ENCODE measurements at places on chromosomes 5 and 9.

GRCh38 chr5:137167187-137167586, 331.9 kb downstream of the SPOCK1 start:
- no peak for DNase-seq

- DNase-seq, result no peak
Observed at GRCh38 chr9:75552941-75553340, 337.5 kb upstream of the PCSK5 start.

GRCh38 chr9:86721226-86721781, 226.0 kb downstream of the GAS1 start:
- no peak for DNase-seq

DNA sequence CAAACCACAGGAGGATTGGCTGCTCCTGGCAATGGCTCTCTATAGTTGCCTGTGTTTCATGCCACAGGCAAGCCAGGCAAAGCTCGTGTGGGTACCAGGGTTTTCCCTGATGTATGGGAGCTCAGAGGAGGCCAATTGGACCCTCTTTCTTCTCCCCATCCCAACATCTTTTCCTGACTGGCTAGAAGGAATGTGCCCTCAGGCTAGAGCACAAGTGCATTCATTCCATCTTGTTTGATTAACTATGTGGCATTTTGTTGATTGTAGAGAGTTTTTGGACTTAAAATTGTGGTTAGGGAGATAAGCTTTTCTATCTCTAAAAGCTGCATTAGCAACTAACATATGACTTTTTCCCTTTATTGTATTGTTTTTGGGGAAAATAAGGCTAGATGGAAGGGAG, 561.3 kb downstream of the PSAT1 start:
- no peak for DNase-seq

- no peak for DNase-seq
Observed at GRCh38 chr5:57456531-57457135, 26.0 kb downstream of the ACTBL2 start.

DNA sequence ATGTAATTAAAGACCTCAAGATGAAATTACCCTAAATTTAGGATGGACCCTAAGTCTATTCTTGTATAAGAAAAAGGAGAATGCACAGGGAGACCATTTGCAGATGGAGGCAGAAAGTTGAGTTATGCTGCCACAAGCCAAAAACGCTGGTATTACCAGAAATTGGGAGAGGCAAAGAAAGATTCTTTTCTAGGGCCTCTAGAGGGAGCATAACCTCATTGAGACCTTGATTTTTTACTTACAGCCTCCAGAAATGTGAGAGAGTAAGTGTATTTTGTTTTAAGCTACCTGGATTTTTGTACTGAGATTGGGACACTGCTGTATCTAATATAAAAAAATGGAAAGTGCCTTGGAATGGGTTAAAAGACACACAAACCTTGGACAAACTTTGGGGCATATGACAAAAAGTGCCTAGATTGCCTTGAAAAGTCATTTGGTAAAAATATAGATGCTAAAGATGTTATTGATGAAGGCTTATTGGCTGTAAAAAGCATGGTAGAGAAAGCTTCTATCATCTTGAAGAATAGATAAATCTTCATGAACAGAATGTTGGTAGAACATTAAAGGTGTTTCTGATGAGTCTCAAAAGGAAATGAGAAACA, 174.7 kb upstream of the PRDM9 start:
- no peak for DNase-seq

- DNase-seq, result no peak
Observed at GRCh38 chr9:71769175-71770161, 1.2 kb upstream of the CEMIP2 start.

DNA sequence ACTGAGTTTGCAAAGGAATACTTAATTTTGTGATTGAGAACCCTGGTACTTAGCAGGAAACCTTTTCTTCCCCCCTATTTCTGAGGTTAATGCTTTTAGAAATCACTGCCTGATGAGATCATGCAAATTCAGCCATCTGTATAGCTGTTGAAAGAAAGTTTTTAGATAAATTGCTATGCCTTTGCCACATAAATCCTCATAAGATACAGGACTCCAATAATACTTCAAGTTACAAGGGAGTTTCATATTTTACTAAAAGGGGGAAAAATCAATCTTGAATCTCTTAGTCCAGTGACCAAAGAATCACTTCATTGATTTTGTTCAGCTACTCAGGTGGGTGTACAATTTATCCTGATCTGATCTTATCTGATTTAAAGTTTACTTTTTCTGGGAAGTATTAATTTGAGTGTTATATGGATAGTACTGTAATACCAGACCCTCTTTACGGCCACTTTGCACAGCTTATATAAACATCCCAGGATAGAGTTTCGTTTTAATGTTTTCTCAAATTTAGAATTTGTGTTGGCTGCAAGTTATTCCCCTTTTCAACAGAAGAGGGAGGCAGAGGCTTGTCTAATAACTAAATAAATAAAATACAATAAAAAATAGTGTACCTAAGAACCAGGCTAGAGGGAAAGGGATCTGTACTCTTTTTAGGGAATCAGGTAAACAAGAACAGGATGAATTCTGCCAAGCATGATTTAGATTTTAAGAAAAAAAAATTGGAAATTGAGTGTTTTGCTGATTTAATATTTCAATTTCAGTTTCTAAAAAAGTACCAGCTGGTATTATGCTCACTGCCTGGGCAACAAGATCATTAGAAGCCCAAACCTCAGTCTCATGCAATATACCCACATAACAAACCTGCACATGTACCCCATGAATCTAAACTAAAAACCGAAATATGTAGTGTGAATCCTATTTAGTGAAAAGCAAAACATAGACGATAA, 69.1 kb downstream of the PSAT1 start:
- DNase-seq, result no peak

GRCh38 chr5:124210111-124210910, 536.1 kb downstream of the ZNF608 start:
- DNase-seq, result no peak

- no peak for DNase-seq
Observed at GRCh38 chr9:90365666-90366065, 277.0 kb downstream of the DIRAS2 start.

- DNase-seq, result no peak
Observed at GRCh38 chr5:124755565-124755964, 9.1 kb upstream of the ZNF608 start.

- no peak for DNase-seq
Observed at GRCh38 chr5:160133071-160133917, 14.0 kb upstream of the PWWP2A start.

DNA sequence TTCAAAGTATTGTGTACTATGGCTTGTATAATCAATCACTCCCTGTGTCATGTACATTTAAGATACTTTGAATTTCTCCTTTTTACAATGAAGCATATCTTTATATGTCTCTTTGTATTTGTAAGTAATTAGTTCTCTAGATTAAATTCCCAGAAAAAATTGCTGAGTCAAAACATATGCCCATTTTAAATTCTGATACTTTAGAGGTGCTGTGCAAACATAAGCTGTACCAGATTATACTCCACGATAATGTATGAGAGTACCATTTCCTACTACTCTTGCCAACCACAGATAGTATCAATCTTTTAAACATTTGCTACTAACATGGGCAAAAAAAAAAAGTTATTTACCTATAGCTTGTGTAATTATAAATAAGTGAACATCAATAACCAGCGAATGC, 18.3 kb downstream of the DCAF10 start:
- DNase-seq, result no peak

- no peak for DNase-seq
Observed at GRCh38 chr5:6000867-6001266, 377.5 kb downstream of the MED10 start.

DNA sequence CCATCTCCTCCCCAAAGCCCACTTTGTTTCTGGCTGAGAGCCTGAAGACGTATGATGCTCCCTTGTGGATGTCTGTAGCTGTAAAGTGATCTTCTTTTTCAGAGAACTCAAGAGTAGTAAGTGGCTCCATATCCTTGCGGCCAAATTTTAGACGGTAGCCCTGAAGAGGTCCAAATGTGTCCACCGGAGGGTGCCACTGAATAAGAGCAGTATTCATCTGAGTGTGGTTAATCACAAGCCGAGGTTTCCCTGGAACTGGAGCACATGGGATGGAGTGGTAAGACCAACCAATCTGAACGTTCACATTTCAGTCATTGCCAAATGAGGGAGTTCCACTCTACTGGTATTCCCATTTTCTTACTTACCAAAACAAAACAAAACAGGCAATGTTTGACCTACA, 686.5 kb upstream of the DMAC1 start:
- DNase-seq, result no peak

DNA sequence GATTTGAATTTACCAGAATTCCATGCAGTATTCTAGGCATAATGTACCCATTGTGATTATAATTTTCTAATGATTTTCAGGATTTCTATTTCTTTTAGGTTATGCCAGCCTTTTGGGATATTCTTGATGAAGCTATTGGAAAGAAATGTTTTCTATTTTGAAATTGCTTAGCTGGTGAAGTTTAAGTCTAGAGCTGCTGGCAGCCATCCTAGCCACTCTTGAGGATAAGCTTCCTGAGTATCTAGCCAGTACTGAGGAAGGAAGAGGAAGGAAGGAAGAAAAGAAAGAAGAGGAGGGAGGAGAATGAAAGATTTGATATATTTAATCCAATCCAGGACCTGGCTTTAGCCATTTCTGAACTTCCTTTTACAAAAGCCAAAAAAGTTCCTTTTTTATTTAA, 142.1 kb upstream of the DAB2 start:
- DNase-seq, result no peak

DNA sequence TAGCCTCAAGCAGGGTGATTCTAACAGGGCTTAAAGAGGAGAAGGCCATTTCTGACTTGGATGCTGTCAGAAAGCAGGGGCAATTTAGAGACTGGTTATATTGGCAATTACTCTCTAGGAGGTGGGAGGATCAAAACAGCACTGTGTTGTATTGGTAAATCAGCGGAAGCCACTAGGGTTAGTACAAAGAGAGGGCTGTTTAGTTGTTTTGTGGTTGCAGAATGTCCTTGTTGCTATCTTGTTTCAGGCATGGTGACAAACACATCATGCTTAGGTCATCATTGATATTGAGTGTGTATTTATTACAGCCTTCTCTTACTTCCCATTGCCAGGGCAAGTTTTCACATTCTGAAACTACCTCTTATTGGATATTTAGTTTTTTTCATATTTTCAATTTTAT, 165.3 kb downstream of the TAF11L14 start:
- DNase-seq, result no peak

GRCh38 chr5:149838881-149839739, 105.5 kb downstream of the PDE6A start:
- DNase-seq, result peak; percentile 22

GRCh38 chr9:113484258-113484730, 20.8 kb downstream of the RGS3 start:
- DNase-seq, result no peak

DNA sequence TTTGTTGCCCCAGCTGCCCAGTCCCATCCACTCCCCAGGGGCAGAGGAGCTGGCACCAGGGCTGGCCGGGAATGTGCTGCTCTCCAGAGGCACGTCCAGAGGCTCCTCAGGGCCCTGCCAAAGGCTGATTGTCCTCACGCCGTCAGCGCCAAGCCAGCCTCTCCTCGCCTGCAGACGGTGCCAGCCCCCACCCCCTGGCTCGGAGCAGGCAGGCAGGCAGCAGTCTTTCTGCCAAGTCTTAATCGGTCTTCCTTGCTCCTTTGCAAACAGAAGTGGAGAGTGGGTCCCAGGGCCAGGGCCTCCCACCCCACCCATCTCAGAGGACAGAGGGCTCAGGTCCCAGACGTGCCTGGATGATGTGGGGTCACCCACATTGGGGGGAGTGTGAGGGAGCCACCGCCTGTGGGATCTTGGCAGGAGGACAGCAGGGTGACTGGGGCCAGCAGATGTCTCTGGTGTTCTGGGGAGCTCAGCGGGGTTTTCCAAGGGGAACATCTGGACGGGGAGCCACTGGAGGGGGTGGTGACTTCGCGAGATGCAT, 36.3 kb downstream of the FAM163B start:
- DNase-seq, result no peak

DNA sequence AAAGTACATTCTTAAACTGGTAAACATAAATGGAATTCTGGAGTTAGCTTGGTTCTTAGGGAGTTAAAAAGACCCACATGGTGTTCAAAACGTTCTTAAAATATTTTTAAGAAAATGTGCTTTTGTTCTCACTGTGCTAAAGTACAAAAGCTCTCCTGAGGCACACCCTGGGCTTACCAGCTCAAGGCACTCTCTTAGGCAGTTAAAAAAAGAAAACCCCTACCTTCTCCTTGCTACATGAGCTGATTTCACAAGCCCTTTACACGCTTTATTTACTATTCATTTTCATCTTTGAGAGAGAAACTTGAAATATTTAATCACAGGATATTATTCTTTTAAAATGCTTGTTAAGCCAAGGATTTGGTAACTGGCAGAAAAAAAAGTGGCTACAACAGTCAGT, 723.3 kb upstream of the GRAMD2B start:
- DNase-seq, result no peak

- no peak for DNase-seq
Observed at GRCh38 chr9:84137968-84138367, 157.4 kb downstream of the RMI1 start.

DNA sequence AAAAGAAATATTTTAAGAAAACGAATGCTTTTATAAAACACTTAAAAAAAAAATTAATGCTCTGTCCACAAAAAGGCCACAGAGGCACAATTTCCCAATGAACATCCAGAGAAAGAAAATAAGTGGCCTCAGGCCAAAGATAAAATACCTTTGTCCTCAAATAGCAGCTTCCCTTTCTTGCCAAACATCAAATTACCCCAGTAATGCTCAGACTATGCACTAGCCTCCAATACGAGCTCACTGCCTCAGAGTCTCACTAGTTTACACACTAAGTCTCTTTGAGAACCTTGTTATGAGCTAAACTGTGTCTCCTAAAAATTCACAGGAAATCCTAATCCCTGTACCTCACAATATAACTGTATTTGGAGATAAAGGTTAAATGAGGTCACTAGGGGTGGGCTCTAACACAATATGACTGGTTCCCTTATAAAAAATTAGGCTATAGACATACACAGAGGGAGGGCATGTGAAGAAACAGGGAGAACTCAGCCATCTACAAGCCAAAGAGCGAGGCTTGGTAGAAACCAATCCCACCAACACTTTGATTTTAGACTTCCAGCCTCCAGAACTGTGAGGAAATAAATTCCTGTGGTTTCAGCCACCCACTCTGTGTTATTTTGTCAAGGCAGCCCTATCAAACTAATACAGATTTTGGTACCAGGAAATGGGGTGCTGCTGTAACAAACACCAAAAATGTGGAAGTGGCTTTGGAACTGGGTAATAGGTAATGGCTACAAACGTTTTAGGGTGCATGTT, 4.4 kb downstream of the MPDZ start:
- peak; percentile 8 for DNase-seq

DNA sequence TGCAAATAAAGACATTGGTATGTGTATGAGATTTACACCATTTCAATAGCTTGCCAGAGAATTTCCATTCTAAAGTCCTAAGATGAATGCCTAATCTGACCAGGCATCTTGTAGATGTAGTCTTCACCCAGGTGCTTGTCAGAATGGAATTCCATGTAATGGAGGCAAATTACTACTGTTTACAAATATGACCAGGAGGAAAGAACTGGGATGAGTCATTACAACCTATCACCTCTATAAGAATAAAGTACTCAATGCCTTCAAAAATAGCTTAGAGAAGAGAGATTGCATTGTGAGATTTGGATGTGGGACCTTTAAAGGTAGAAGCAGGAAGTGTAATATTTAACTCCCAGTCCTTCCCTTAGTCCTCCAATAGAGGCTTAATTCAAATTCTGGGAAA, 507.0 kb upstream of the PTGER4 start:
- no peak for DNase-seq
